ENCODE measurements at places on chromosomes 16 and 17.

- DNase-seq: no peak
Observed at GRCh38 chr17:47172696-47173565, 16.2 kb downstream of the CDC27 start.

- no peak for DNase-seq
Observed at GRCh38 chr16:54422569-54422978, 136.0 kb upstream of the IRX3 start.

DNA sequence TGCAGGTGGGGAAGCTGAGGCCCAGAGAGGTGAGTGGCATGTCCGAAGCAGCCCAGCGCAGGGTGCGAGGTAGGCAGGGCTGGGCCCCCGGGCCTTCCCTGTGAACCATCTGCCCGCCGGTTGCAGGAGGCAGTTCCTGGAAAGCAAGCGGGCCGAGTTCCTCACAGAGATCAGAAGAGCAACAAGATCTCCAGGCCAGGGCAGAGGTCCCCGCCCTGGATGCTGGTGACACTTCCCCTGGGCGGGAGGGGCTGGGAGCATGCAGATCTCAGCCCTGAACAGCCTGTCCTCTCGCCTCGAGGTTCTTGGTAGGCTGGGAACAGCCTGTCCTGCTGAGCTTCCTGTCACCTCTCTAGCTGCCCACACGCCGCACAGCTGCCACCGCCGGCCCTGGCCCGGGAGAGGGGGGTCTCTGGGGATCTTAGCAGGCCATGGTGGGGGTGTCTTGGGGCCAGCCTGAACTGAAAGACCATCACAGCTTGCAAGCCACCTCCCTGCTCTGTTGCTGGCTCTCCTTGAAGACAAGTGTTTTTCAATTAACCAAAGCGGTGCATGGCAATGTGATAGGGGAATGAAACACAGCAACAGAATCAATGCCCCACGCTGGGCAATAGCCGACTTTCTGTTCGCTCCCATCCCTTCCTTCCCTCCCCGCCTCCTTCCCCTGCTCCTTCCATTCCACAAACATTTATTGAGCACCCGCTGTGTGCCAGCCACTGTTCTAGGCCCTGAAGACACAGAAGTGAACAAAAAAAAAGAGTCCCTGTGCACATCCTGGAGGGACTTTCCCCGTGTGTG lies 31.7 kb downstream of the SOCS1 start:
- DNase-seq: peak; percentile 53

GRCh38 chr17:78144736-78145641 lies 1.2 kb upstream of the C17orf99 start:
- no peak for DNase-seq

DNA sequence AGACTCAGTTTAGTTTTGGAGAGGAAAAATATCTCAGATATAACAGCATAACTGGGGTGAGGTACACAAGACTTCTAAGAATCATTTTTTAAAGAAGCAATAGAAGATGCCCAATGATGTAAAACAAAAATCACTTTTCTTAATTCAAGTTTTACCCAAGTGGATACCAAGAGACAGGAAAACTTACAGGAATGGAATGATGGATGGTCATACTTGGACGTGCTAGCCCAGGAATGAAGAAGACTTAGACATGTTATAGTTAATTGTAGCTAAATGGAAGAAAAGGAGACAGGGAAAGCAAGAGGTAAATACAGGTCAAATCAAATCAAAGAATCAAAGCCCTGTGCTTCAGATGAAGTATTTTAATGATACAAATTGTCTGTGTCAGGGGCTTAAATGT lies 312.7 kb upstream of the KCNJ16 start:
- DNase-seq: no peak

- DNase-seq: peak; percentile 75
Observed at GRCh38 chr16:19898924-19899604, 14.4 kb upstream of the GPRC5B start.

GRCh38 chr17:43220511-43221125 lies 7.8 kb downstream of the CCDC200 start:
- DNase-seq: no peak
